ENCODE measurements at places on chromosomes 6 and 20. TPM values are rescaled to one million over a fixed set of nuclear protein-coding genes. Genes with fewer than 3 reads are reported as not detected.

CCN6 gene
- 0.43 TPM for polyA plus RNA-seq

DNA sequence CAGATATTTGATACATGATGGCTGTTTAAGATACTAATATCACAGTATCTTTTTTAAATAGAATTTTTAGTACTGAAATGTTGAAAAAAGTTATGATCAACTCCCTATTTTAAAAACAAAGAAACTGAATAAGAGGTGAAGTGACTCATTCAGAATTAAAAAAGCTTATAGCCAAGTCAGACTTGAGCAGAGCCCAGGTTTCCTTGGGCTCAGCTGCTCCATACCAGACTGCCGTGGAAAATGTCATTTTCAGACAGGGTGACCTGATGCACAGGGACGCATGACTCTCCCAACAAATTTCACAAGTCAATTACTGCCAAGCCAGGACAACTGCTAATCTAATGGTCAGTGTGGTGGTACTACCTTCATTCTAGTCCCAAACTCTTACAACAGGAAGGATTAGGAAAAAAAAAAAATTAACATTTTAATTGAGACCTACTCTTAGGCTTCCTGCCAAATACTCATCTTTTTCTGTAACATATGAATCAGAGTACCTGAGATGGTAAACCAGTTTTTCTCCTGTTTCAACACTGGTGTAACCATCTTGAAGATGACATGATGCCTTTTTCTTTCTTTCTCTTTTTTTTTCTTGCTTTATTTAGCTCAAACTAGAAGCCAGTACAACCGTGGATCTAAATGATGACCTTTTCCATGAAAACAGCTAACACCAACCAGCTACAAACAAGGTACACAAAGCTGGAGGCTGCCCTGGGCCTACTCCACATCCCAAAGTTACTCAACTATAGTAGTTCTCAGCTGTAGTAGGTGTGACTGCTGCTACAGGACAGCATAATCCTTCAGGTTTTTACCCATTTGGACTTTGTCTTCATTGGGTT is 30.5 kb downstream of the SLC22A23 start:
- DNase-seq, result no peak

PPP1R3G gene
- polyA plus RNA-seq, result 2.4 TPM

DNA sequence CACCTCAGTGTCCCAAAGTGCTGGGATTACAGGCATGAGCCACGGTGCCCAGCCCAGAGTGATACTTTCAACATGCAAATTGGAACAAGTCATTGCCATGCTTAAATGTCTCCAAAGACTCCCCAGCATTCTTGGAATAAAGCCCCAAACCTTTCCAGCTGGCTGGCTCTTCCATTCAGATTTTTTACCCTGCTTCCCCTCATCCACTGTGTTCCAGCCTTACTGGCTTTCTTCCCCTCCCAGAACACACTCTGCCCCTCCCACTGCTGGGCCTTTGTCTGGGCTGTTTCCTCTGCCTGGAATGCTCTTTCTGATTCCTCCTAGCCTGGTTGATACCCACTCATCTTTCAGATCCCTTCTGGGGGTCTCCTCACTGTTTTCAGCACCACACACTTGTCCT is 40.1 kb upstream of the NNAT start:
- DNase-seq, result no peak

DNA sequence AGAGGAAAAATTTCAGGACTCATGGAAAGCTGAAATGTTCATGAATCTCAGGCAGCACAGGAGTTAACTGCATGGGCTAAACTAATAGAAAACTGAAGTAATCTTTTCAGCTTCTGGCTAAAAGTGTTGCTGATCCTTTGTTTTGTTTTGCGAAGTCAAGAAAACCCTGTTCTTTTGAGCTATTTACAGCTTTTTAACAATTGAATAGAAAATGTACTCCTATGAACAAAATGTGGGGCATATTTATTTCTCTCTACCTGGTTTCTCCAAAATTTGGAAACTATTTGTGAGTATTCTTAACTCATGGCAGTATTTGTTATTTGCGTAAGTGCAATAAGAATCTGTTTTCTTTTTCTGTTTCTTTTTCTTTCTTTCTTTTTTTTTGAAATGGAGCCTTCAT is 818.8 kb upstream of the CITED2 start:
- no peak for DNase-seq

TRIM31 gene
- 5.7 TPM for polyA plus RNA-seq

LRRC73 gene
- 0.49 TPM for polyA plus RNA-seq

DNA sequence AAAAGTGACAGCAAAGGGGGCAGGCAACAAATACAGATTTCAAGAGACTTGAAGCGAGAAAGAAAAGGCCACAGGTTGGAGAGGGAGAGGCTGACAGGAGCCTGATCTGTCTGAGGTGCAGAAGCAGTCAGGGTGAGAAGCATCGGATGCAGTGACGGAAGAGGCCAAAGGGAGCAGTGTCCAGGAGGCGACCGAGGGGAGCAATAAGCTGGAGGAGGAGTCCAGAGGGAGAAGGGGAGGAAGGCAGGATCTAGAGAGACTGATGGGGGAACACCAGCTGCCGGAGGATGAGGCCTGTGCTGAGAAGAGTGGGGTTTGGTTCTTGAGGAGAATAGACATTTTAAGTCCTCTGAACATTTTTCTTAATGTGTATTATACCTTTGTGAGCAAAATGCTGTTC is 23.8 kb downstream of the FARS2 start:
- no peak for DNase-seq

DNA sequence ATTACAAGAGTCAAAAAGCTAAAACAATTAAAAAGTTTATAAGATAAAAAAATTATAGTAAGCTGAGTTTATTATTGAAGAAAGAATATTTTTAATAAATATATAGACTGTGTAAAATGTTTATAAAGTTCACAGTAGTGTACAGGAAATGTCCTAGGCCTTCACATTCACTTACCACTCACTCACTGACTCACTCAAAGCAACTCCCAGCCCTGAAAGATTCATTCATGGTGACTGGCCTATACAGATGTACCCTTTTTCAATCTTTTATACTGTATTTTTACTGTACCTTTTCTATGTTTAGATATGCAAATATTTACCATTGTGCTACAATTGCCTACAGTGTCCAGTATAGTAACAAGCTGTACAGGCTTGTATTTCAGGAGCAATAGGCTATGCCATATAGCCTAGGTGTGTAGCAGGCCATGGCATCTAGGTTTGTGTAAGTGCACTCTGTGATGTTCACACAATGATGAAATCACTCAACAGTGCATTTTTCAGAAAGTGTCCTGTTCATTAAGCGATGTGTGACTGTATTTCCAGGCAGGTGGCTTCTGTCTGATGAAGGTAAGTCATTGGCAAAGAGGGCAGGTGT is 130.2 kb downstream of the BTBD3 start:
- DNase-seq, result no peak

CRISP2 gene
- polyA plus RNA-seq, result 0.34 TPM

SLC2A10 gene
- 13.0 TPM for polyA plus RNA-seq

DNA sequence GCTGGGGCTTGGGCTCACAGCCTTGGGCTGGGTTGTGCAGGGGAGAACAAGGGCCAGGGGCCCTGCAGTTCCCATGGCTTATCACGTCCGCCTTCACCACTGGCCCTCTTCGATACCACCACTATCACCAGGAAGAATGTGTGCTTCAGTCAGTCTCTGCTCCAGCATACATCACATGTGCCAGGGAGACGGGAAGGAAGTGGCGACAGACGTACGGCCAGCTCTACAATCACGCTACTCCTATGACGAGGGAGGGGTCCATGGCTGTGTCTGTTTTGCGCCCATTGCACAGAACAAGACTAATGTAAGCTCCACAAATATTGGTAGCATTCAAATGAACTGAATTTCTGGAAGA is 72.1 kb downstream of the TRAM2 start:
- DNase-seq, result no peak

- no peak for DNase-seq
These were observed 30.6 kb downstream of the HIVEP2 start for GRCh38 chr6:142914369-142914768.
